Esophagus mucosa (tissue), 1 donor: ENCODE measurements at places on chromosomes 1 and 21. TPM values are rescaled to one million over a fixed set of nuclear protein-coding genes. Genes with fewer than 3 reads are reported as not detected.

The KLHDC9 gene
- total RNA-seq: 4.5 TPM

The CCDC181 gene
- total RNA-seq: not detected

The FCER1G gene
- 0.76 TPM for total RNA-seq

The GIPC2 gene
- 1.8 TPM for total RNA-seq

The ERICH3 gene
- total RNA-seq: not detected

The SERPINC1 gene
- total RNA-seq: 0.32 TPM

The SLC35F3 gene
- total RNA-seq: 0.68 TPM
